Activated CD8-positive, alpha-beta memory T cell treated with anti-CD3 and anti-CD28 coated beads for 4 hours (primary cell): ENCODE measurements at places on chromosomes 5 and 9.

- DNase-seq, result no peak
Observed at GRCh38 chr5:167802755-167803431, 488.6 kb upstream of the WWC1 start.

DNA sequence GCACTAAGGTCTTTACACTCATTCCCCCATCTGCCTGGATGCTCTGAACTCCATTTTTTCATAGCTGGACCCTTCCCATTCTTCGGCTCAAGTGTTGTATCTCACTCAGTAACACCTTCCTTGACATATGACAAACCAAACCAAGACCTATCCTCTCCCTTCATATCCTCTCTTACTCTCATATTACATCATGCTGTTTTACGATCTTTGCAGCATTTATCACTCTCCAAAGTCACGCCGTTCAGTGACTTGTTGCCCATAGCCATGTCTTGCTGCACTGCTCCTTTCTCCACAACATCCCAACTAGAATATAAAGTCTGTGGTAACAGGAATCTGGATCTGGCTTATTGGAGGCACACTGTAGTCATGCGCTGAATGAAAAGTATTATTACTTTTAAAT lies 923.6 kb upstream of the DMAC1 start:
- DNase-seq, result no peak

- no peak for DNase-seq
Observed at GRCh38 chr5:169429044-169429443, 128.1 kb upstream of the SLIT3 start.

GRCh38 chr9:14221558-14221957 lies 92.4 kb downstream of the NFIB start:
- no peak for DNase-seq

GRCh38 chr9:6764523-6764922 lies 6.8 kb downstream of the KDM4C start:
- no peak for DNase-seq

DNA sequence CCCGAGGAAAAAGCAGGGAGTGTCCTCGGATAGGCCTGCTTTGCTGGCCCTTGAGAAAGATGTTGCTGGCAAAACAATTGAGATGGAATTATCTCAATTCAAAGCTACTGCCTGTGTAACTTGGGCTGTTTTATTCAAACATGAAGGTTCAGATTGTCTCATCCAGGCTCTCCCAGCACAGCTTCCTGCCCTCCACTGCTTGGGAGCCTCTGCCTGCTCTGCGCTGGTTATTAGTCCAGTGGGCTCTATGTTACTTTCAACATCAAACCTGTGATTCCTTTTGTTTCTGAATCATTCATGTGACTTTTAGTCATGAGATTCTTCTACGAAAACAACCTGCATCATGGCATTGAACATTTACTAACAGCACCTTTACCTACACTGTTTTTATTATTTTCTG lies 123.2 kb downstream of the SNCAIP start:
- DNase-seq, result no peak

- DNase-seq, result no peak
Observed at GRCh38 chr9:126608551-126608950, 5.2 kb upstream of the LMX1B start.
